Esophagus muscularis mucosa (tissue), 4 donors: ENCODE measurements at places on chromosomes 16 and 17. TPM values are rescaled to one million over a fixed set of nuclear protein-coding genes. Genes with fewer than 3 reads are reported as not detected.

Gene KRTAP3-1
- total RNA-seq, result not detected

Gene CCR7
- total RNA-seq, result not detected

DNA sequence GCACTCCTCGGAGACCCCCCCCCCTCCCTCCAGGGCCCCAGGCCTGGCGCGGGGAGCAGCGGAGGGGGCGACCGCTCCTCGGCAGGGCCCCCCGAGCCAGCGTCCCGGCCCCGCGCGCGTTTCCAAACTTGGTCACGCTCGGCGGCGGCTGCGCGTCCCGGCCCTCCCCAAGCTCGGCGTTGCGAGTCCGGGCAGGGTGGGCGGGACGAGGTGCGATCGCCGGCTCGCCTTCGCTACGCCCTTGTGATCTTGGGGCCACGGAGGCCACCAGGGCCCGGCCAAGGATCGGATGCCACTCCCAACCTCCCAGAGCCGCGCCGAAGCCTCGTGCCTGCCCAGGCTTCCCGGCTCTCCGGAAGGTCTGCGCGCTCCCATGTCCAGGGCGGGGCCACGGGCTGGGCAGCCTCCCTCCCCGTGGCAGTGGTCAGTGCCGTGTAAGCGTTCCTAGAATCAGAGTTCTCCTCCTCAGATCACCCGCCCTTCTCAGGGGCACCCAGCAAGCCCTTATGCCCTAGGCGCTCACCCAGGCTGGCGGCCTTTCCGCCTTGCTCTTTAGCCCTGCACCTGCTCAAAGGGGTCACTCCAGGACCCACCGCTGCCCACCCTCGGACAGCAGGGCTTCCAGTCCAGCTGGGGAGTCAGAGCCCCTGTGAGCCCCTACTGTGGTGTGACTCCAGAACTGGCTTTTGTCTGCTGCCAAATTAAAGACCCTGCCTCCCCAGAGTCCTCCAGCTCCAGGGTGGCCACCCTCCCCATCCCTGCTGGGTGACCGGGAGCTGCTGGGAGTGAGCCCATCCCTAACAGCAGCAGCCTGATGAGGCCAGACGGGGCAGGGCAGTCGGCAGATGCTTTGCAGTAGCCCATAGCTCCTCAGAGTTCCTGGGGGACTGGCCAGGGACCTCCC lies 12.2 kb upstream of the MRPS23 start:
- peaks cover 67% of the 10 kb centered on the region for H3K4me1 ChIP-seq
- no peaks in the 10 kb centered on the region for H3K27me3 ChIP-seq
- H3K27ac ChIP-seq, result peak overlapping the region; percentile 95
- peak overlapping the region; percentile 71 for H3K4me3 ChIP-seq
- DNase-seq, result peak; percentile 95
- peaks cover 29% of the 10 kb centered on the region for H3K36me3 ChIP-seq

Gene ZNF75A
- total RNA-seq, result 15.4 TPM

Gene PIPOX
- total RNA-seq, result 8.4 TPM

GRCh38 chr16:24027466-24027865 lies 191.7 kb downstream of the PRKCB start:
- no peak overlapping the region for H3K27ac ChIP-seq
- no peak for DNase-seq
- H3K36me3 ChIP-seq, result no peaks in the 10 kb centered on the region

GRCh38 chr16:10558746-10559641 lies 21.4 kb downstream of the EMP2 start:
- no peak for DNase-seq
- H3K27me3 ChIP-seq, result no peaks in the 10 kb centered on the region
- peak overlapping the region; percentile 12 for H3K4me3 ChIP-seq
- H3K4me1 ChIP-seq, result peaks cover 74% of the 10 kb centered on the region
